ENCODE measurements at places on chromosomes 12 and 14.

DNA sequence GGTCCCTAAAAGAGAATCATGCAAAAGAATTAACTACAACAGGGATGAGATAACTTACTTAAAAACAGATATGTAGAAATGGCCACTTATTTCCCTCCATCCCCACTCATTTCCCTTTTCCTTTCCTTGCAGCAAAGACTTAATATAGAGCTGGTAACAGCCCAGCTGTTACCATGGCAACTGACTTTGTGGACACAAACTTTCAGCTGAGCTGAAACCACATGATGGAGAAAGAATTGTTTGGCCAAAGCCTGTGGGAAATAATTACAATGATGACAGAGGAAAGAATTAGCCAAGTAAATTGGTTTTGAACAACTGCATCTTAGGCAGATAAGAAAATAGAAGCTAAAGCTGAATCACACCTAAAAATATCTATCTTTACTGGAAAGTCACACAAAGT, 364.9 kb downstream of the GALC start:
- DNase-seq, result no peak

DNA sequence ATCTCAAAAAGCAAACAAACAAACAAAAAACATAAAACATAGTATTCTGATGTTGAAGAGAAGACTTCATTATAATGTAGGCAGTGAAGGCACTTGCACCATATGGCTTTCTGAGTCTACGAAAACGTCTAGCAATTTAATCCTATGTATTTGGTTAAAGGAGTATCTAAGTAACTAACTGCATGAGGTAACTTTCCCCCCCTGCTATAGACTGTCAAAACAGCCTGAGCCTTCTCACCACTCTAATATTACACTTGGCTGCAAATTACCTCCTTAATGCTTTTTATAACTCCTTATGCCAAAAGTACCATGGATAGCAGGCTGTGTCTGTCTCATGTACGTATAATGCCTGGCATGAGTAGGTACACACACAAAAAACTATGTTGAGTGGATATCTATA, 607.6 kb upstream of the FLRT2 start:
- DNase-seq, result no peak

DNA sequence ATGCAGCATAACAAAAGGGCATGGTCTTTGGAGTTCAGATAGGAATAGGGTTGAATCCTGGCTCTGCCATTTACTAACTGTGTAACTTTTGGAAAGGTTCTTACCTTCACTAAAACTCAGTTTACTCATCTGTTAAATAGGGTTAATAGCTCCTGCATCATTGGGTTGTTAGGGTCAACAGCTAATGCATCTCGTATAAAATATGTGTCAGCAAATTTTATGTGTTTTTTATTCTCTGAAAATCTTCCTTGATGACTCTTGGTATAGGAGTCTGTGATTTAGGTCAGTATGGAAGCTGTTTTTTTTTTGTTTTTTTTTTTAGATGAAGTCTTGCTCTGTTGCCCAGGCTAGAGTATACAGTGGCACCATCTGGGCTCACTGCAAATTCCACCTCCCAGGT, 36.1 kb upstream of the SRP54 start:
- no peak for DNase-seq

GRCh38 chr12:107287436-107288413, 194.4 kb upstream of the CRY1 start:
- no peak for DNase-seq

- DNase-seq, result no peak
These were observed 398.1 kb downstream of the MED13L start for GRCh38 chr12:115879354-115879753.

DNA sequence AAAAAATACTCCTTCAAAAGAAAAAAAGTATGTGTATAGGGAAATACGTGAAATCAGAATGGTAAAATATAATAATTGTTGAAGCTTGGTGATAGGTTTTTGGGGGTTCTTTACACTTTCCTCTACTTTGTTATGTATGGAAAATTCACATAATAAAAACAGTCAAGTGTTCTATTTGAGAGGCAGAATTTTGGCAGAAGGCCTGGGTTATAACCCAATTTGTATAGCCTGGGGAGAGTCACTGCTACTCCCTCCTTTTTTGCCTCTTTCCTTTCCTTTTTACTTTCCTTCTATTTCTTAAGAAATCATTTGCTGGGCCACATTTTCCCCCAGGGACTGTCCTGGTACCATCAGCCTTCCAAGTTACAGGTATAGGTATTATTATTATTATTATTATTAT, 105.7 kb downstream of the CRADD start:
- no peak for DNase-seq

All from stimulated activated CD4-positive, alpha-beta T cell treated with anti-CD3 and anti-CD28 coated beads, Interleukin-4, amount 100 ng/mL, for 4 hours (primary cell).